ENCODE measurements at places on chromosomes 3 and 15. TPM values are rescaled to one million over a fixed set of nuclear protein-coding genes. Genes with fewer than 3 reads are reported as not detected.

- no peak for DNase-seq
Observed at GRCh38 chr3:191424881-191425280, 36.1 kb upstream of the PYDC2 start.

GRCh38 chr3:277873-278272 lies 81.3 kb downstream of the CHL1 start:
- no peak for DNase-seq

- DNase-seq: no peak
Observed at GRCh38 chr3:59658866-59659265, 609.0 kb upstream of the CFAP20DC start.

DNA sequence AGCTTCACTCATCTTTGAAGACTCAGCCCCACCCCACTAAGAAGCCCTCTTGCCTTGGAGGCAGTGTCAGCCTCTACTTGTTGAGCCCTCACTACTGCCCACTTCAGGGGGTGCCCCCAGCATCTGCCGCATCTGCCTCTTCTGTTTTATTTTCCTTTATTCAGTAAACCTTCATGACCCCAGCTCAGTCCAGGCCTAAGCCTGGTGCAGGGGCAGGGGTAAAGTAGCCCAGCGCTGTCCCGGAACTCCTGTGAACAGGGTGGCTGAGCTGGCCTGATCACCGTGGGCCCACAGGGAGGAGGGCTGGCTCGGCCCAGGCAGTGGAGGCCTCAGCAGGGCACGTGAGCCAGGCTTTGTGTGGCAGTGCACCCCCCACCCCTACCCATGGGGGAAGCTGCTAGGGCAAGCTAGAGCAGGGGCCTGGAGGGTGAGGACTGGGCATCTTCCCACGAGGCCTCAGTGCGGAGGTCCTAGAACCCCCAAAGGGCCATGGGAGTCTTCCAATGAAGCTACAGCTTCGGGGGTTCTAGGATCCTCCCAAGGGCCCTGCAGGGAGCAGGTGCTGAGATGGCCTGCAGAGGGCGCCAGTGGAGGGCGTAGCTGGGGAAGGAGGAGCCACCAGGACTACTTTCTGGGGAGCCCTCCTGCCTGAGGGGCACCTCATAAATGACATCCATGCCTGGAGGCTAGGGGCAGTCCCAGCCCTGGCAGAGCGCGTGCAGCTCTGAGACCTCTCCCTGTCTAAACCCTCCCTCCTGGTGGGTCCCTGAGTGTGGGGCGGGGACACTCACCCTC lies 36.0 kb downstream of the TSPAN3 start:
- DNase-seq: no peak

DNA sequence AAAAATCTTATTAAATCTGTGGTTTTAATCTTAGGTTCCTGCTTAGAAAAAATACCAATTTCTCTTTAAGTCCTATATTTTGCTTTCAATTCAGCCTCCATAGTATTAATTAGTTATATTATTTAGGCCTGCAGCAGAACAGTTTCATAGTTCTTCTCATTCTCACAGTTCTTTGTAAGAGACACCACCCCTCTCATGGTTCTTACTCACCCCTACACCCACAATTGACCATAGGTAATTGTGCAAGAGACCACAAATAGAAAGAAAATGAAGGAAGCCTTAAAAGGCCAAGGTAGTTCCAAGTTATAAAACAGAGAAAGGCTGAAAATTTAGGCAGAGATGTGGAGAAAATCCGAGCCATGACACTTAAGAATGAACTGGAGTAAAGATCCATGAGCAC lies 415.3 kb downstream of the TIGIT start:
- DNase-seq: no peak

- no peak for DNase-seq
Observed at GRCh38 chr3:111904376-111905241, 45.5 kb downstream of the PHLDB2 start.

GRCh38 chr3:42829083-42829627 lies 19.9 kb downstream of the ACKR2 start:
- DNase-seq: no peak

GRCh38 chr3:160018959-160019358 lies 30.3 kb downstream of the IL12A start:
- DNase-seq: no peak

DNA sequence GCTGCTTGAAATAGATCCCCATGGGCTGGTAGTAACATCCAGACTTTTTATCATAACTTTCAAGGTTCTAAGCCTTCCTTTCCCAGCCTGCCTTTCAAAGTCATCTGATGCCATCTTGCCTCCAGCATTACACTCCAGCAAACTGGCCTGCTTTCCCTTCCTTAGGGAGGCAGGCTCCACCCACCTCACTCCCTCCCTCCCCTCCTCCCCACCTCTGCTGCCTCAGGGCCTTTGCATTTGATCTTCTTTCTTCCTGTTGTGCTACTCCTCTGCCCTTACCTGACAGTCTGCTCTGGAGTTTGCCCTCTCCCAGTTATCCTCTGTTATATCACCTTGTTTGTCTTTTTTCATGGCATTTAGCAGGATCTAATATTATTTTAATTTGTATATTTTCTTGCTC lies 319.5 kb downstream of the KCNH8 start:
- DNase-seq: no peak

- no peak for DNase-seq
Observed at GRCh38 chr3:130992344-130992743, 34.3 kb downstream of the ASTE1 start.

DNA sequence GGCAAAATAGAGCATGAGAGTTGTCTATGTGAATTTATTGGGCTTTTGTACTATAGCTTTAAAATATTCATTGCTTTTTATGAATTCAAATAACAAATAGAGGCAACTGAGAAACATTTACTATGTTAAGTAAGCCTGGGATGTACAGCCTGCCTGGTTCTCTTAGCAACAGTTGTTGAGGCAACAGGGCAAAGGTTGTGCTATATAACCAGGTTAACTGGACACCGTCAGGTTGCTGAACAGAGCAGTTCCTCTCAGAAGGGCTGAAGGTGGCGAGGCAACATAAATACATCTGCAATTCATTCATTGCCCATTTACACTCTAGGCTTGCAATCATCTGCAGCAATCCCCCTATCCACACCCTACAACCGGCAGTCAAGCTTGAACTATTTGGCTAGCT lies 78.2 kb downstream of the GTF2E1 start:
- no peak for DNase-seq

DNA sequence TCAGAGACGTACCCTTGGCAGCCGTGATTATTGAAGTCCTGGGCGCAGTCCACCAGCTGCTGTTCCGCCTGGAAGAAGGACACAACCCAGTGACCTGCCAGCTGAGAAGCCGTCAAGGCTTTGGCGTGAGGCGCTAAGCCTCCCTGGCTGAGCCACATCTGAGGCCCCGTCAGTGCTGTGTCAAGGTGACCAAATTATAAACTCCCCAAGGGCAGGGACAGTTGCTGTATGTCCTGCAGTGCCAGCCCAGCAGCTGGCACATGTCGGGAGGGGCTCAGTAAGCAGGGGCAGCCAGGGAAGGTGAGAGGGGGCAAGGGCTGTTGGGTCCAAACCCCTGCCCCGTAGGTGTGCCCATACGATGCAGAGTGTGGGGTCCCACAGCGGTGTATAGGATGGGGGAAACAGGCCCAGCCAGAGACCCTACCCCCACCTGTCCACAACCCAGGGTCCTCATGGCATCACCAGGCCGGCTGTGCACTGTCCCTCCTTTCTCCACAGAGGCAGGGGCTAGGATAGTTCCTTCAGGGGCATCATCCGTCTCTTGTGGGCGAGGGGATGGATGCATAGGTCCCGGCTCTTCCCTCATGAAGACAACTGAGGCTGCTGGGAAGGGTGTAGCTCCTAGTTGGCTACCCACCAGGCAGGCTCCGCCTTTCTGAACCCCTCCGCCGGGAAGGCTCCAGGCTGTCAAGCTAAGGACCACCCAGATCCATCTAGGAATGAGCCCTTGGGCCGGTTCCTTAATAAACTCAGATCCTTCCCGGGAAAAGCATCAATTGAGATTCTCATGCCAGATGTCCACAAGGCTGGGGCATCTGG lies 13.2 kb downstream of the CTSH start:
- DNase-seq: no peak

DNA sequence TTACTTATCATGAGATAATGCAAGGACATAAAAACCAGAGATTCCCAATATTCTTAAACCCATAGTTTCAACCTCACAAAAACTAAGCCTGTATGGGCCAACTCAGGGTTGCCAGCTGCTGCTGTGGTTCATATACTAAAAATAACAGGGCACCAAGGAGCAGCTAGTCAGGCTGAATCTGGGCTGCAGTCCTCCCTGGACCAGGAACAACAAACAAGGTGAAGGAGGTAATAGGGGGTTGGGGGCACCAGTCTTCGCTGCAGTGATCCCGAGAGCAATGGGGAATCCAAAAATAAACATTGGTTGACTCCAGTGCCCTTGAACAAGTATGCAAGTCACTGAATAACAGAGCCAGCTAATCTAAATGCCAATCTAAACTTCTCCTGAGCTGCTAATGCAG lies 108.9 kb downstream of the MECOM start:
- no peak for DNase-seq

DNA sequence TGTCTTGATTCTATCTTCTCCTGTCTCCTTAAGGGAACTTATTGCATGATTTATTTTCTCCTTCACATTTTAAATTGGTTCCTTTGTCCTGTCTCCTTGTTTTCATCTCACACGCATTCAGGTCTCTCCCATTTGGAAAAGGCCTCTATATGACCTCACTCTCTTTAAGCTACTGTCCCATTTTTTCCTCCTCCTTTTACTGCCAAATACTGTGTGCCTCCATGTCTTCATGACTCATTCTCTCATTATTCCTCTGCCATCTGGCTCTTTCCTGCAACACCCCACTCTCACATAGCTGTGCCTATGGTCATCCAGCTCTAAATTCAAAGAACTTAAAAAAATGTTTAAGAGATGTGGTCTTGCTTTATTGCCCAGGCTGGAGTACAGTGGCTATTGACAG lies 48.0 kb downstream of the TYRO3 start:
- no peak for DNase-seq

DNA sequence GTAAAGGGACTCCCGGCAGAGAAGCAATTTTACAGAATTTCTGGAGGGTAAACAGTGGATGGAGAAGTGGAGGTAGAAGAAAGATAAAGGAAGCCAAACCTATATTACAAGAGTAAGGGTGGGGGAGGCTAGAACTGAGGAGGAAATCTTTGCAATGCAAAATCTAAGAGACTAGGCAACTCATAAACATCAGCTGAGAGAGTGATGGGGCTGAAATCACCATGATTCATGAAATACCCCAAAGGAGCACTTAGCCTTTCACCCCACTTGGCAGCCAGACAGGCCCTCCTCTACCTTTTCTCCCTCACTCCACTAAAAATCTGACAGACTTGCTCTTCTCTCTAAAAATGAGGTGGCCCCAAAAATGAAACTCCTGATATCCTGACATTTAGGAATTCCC lies 19.5 kb upstream of the ZBTB38 start:
- no peak for DNase-seq

Gene ONECUT1
- not detected for total RNA-seq

Gene WDR93
- not detected for total RNA-seq

Gene PGBD4
- 1.2 TPM for total RNA-seq

Gene ZDHHC19
- total RNA-seq: not detected

Gene TRIM59
- total RNA-seq: 3.7 TPM

Gene CEP19
- not detected for total RNA-seq

Gene ACKR4
- 1.8 TPM for total RNA-seq

Gene CTDSPL
- 94.1 TPM for total RNA-seq

Gene ERICH6
- total RNA-seq: not detected

Gene SLC22A13
- not detected for total RNA-seq

Gene ZNF660
- total RNA-seq: 0.15 TPM
